Caco-2 (cell line): ENCODE measurements at places on chromosomes 16 and 17. TPM values are rescaled to one million over a fixed set of nuclear protein-coding genes. Genes with fewer than 3 reads are reported as not detected.

CCL14 gene
- not detected in 2 replicates for total RNA-seq

GAST gene
- total RNA-seq: 0.75 TPM in 1 of 2 replicates, not detected in the other

EXOC7 gene
- total RNA-seq: 205 TPM in 2 replicates

CACNA1G gene
- total RNA-seq: 1.4 and 1.6 TPM in 2 replicates

DNA sequence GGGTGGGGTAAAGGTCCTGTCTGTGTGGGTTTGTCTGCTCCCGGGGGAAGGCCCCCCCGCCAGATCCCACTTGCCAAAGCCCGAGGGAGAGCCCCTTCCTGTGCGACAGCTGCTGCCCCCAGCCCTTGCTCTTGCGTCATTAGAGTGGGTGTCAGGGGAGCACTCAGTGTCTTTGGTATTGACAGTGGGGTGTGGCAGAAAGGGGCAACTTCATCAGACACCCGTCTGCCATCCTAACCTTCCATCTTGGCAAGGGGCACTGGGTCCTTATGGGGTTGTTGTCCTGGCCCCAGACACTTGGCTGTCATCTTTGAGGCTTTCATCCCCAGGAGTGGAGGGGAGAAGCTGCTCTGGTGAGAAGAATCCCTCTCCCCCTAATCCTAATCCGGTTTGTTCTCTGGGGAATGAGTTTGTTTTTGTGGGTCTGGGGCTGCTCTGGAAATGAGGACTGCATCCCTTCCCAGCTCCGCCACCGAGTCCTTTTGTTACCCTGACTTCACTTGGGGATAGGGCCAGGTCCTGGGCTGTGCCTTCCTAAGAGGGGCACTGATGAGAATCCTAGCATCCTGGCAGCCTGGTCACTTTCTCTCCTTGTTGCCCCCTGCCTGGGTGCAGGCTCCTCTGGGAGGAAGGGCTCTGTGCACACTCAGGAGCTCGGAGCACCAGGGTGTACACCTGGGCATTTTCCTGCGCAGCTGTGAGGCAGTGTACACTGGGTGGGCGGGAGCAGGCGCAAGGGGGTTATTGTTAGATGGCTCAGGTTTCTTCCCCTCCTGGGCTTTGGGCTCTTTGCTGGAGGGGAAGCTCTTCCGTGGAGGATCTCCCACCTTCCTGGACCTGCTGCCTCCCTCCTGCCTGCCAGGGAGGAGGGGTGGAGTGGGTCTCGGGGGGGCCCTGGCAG is 21.1 kb downstream of the GJD3 start:
- H3K27me3 ChIP-seq: no peaks in the 10 kb centered on the region
- no peaks in the 10 kb centered on the region; the same call in 1 of the 2 replicates for H3K36me3 ChIP-seq
- DNase-seq: no peak

- H3K27me3 ChIP-seq: no peaks in the 10 kb centered on the region
- H3K27ac ChIP-seq: peak overlapping the region; percentile 69
- H3K4me3 ChIP-seq: peak overlapping the region; percentile 98
- peak; percentile 76 for DNase-seq
Observed at GRCh38 chr17:44221084-44221861, 1.8 kb upstream of the UBTF start.
